NCI-H146 (cell line): ENCODE measurements at places on chromosomes 5 and 9.

DNA sequence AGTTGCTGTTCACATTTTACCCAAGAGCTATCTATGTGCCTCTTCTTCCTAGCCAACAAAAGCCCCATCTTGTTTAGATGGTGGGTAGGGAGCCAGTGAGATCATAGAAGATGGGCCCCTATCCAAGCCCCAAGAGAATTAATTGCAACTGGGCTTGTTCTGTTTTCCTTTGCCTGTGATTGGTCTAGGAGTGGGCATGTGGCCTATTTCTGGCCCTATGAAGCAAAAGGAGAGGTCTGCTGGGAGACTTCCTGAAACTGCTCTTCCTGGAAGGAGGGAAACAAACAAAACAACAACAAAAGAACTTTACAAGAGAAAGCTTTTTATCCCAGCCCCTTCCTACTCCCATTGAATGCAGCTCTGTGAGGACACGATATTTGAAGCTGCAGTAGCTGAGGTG is 32.5 kb upstream of the ALDOB start:
- DNase-seq: no peak

DNA sequence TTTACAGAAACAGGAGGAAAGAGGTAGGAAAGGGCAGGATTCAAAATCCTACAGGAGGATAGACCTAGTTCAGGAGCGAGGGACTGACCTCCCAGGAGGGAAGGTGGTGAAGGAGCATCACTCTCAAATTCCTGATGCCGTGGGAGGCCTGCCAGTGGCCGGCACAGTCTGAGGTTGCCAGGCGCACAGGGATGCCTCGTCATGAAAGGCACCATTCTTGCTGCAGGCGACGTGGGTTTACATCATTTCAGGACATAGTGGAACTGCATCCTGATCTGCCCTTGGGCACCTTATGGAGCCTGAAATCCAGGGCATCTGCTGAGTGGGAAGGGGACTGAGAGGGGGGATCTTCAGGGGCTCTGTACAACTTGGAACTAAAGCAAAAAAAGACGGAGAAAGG is 163.2 kb upstream of the S1PR3 start:
- DNase-seq: no peak

DNA sequence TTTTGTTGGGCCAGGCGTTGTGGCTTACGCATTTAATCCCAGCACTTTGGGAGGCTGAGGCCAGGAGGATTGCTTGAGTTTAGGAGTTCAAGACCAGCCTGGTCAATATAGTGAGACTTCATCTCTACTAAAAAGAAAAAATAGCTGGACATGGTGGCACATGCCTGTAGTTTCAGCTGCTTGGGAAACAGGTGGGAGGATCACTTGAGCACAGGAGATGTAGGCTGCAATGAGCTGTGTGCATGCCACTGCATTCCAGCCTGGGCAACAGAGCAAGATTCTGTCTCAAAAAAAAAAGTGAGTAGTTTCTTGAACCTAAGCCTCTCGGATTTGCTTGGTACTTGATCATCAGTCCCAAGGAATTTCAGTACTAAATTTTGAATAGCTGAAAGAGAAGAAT is 26.9 kb downstream of the G3BP1 start:
- no peak for DNase-seq

GRCh38 chr5:153860195-153860886 is 178.4 kb downstream of the FAM114A2 start:
- DNase-seq: no peak

DNA sequence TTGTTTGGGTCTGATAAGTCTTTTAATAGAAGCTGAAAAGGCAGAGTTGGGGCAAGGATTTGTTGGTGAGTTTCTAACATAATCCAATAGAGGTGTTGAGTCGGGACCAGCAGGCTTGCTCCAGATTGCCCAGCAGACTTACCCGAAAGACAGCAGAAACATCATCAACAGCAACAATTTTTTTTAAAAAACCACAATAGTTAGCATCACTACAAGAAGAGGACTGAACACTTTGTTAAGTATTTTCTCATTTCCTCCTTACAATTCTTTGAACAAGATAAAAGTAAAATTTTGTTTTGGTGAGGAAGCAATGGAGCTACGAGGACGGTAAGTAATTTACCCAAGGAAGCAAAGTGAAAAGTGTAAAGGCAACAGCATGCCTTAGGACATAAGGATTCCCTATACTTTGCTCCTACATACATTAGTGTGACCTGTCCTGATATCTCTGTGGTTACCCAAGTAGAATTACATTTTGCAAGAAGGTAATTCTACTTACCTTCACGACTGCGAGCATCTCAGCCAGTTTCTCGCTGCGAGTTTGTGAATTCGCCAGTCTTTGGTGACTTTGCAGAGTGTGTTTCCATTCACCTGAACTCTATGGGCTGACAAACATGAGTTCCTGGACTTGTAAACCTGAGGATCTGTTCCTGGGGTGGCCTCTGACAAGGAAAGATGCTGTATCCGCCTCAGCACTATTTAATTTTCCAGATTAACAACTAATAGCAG is 13.2 kb downstream of the ITK start:
- no peak for DNase-seq

- DNase-seq: peak; percentile 7
These were observed 39.7 kb downstream of the NDUFS6 start for GRCh38 chr5:1840741-1841521.

DNA sequence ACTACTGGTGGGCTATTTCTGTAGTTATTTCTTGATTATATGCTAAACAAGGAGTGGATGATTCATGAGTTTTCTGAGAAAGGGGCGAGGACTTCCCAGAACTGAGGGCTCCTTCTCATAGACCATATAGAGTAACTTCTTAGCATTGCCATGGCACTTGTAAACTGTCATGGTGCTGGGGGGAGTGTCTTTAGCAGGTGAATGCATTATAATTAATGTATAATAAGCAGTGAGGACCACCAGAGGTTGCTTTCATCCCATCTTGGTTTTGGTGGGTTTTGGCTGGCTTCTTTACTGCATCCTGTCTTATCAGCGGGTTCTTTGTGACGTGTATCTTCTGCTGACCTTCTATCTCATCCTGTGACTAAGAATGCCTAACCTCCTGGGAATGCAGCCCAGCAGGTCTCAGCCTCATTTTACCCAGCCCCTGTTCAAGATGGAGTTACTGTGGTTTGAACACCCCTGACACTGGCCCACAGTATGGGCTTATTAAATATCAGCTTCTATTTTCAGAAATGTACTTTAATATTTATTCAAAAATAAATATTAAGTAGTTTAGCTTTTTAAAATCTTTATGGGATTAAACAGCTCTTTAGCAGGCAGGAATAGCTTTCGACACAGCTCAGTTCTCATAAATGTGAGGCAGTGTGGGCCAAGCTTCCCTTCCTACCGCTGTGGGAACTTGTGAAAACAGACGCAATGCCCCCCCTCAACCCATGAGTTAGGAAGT is 44.4 kb downstream of the GALNT12 start:
- DNase-seq: no peak

DNA sequence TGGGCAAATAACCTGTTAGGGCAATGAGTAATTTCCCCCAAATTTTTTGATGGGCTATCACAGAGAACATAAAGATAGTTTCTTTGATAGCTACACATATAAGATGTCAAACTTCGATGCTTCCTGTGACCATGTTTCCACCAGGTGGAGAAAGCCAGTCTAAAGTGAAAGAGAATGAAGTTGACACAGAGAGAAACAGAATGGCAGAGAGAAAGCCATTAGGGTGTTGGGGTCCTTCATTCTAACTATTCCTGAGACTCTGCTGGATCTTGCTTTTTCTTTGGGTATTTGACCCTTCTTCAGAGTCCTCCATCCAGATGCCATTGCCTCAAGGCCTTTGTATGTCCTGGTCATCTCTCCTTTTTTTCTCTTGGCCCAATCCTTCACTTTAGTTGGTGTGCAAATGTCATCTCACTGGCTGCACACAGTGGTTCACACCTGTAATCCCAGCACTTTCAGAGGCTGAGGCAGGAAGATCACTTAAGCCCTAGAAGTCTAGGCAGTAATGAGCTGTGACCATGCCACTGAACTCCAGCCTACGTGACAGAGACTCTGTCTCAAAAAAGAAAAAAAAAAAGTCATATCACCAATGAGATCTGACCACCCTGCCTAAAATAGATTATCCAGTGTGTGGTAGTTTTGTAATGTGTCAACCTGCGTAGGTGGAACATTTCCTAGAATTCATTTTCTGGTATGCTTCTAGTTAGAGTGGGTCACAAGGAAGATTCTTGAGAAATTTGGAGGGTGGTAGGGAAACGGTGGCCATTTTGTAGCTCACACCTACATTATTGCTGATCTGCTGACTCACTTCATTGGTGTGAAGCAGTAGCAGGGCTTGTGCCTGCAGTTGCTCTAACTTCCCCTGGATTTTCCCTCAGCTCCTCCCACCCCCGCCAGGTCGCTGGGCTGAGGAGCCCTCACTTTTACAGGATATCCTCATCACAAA is 20.8 kb upstream of the KIF2A start:
- DNase-seq: no peak

DNA sequence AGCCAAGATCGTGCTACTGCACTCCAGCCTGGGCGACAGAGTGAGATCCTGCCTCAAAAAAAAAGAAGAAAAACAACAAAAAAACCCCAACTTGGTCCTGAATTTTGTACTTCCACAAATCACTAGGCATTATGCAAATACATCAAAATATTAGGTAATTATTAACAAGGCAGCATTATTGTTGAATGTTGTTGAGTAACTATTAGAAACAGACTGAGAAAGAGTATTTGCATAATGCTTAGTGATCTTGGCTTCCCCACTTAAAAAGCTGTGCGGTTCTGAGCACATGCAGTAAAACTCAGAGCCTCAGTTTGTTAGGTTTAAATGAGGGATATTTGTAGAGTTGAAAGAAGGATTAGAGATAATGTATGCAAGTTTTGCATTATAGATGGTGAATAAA is 64.2 kb downstream of the SCAMP1 start:
- DNase-seq: no peak

- no peak for DNase-seq
These were observed 167.1 kb upstream of the PHYKPL start for GRCh38 chr5:178399701-178400095.

GRCh38 chr9:136802321-136802720 is 5.4 kb upstream of the RABL6 start:
- DNase-seq: no peak

GRCh38 chr5:14415698-14416074 is 165.9 kb upstream of the OTULINL start:
- DNase-seq: no peak

DNA sequence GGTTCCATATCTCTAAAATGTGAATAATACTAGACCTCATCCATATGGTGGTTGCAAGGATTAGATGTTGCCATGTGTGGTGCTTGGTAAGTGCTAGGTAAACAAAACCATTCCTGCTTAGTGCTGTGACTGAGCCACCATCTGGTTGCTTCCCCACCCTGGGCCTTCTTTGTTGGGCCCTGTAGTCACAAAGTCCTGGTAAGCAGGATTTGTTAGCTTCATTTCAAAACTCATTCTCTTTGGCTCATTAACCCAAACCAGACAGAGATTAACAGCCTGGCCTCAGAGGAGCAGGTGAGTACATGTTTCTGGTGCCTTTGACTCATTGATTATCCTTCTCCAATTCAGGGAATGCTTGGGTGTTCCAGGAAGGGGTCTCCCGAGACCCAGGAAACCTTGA is 240.2 kb downstream of the ARHGAP26 start:
- DNase-seq: no peak

- DNase-seq: no peak
These were observed 42.0 kb downstream of the ITK start for GRCh38 chr5:157222506-157223230.

DNA sequence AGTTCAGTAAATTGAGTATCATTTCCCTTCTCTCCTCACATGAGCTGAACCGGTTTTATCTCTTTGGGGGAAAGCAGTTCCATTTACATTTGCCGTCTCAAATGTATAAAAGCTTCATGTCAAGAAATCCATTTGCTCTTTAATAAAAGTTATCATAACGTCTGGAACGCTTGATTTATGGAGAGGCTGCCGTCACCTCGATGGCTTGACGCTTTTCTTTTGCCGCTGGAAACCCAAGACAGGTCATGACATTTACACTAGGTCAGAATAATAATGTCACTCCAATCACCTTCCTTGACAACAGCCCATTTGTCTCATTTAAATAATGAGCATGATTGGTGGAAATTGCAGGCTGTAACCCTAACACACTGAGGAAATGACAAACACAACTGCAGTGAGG is 443.4 kb downstream of the IRX1 start:
- no peak for DNase-seq

DNA sequence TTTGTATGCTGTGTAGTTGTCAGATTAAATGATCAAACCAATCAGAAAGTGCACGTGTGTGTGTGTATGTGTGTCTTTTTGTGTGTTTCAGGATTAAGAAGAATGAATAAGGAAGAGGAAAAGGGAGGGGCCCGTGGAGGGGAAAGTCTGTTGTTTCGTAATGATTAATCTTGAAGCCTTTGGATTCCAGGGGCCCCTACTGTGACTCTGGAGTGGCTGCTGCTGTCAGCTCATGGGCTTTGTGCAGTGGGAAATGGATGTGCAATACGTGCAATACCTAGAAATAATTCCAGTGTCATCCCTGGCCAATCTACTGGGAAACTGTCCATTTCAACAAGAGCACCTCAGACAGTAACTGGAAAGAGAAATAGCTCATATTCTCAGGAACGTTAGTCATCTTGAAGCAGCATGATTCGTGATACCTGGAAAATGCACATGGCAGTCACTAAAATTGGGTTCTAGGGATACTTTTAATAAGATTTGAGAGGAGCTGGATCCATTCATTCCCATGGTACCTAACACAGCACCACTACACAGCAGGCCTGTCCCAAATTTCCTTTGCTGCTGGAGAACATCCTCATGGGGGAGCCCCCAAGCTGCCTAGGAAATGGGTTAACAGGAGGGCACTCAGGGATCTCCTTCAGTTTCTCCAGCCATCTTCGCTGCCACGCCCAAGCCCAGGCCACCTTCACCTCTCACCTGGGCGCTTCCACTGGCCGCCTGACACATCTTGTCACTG is 186.3 kb downstream of the NR3C1 start:
- DNase-seq: no peak

DNA sequence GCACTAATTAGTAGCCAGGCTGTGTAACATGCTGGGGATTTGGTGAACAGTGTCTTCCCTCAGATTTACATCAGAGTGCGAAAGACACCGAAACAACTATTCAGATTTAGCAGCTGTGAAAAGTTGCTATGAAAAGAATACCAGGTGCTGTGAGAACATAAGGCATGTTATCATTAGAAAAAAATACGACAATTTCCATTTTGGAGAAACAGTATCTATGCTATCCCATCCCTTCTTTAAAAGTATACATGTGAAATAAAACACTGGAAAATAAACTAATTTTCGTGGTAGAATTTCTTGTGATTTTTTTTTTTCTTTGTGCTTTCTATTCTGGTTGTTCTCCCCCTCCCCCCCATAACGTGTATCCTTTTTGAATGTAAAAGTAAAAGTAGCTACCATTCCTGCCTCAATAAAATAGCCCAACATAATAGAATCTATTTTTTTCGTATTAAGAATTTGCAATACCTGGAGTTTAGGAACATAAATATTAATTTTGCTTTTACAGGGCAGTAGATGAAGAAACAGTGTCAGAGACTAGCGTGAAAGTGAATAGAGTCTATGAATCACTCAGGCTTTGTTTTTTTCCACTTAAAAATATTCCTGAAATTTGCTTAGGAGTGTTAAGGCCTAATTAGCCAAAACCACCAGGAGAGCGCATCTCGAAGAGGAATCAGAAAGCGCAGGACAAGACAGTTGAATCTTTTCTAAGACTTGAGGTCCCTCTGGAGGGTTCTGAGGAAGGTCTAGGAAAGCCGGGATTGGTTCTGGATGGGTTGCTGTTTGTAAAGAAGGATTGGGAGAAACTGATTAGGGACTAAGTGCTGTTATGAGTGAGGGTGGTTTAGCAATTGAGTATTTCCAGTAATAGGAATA is 813 bp upstream of the SLU7 start:
- no peak for DNase-seq
